ENCODE measurements at places on chromosomes 7 and 10.

GRCh38 chr10:47298715-47299114 lies 1.3 kb upstream of the GDF10 start:
- no peak for DNase-seq

GRCh38 chr7:64838691-64839090 lies 44.5 kb downstream of the ZNF138 start:
- no peak for DNase-seq

DNA sequence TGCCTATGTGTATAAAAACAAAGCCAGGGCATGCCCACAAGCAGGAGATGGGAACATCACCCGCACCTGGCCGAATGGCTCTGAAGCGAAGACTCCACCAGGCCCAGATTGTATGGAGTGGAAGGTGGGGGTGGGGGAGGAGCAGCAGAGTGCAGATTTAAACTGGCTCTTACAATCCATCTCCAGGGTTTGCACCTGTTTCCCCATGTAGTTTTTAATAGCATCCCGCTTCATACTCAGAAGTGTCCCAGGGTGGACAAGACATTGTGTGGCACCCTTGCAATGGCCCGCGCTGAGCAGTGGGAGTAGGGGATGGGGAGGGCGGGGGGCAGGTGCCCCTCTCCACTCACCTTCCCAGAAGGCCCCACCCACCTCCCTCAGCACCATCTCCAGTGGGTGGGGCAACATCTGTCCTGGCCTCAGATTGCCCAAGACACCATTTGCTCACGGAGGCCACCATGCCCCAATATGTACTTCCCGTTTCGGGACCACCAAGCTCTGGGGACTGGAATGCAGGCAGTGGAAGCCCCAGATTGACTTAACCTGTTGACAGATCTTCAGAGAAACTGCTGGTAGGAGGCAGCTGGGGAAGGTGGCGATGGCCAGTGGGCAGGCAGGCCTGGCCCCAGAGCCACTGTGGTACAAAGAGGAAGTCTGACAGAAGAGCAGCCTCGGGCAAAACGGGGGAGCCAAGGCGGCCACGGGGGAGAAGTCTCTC lies 23.0 kb downstream of the VSIR start:
- no peak for DNase-seq

GRCh38 chr7:41457832-41458437 lies 245.0 kb downstream of the INHBA start:
- no peak for DNase-seq

DNA sequence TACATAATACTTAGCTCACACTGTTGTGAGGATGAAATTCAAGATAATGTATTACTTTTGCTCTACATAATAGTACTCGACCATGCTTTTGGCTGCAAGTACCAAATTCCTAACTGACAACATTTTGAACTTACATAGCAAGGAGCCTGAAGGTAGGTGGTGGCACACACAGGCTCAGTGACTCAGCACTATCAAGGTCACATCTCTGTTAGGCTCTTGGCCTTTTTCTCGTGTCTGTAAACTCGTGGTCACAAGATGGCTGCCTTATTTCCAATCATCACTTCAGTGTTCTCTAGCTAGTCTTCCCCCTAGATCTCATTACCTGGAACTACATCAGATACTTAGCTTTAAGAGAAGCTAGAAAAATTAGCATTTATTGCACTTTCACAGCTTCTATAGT lies 61.4 kb upstream of the ABCB5 start:
- DNase-seq, result no peak

GRCh38 chr10:64271983-64272382 lies 750.8 kb downstream of the REEP3 start:
- no peak for DNase-seq

DNA sequence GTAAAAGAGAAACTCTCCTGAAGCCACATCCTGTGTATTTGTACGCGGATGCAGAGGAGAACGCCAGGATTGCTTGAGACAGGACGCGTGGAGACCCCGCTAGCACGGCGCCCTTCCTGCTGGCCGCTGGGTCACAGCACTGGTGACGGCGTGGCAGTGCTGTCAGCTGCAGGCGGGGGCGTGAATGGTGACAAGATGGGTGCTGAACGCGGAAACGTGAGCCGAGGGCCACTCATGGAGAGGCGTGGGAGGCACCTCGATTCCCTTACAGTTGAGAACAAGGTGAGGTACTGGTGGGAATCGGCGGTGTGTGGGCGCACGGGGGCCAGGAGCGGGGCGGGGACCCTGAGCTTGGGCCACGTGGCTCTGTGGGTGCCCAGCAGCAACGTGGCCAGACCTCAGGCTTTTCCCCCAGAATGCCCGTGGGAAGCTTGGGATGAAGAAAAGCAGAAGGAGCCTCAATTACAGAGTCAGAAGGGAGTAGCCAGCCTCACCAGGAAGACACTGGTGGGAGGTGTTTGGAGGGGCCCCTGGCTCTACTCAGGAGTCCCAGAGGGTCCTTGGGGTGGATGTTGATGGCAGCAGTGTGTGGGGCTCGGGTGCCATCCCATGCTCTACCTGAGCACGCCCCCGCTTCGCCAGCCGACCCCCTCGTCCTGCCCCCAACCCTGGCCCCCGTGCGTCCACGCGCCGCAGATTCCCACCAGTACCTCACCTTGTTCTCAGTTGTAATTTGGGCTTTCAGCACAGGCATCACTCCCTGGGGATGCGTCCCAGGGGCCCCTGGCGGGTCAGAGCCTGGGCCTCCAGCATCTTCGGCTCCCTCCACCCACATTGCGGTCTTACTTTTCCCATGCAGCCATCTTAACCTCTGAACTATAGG lies 208.4 kb upstream of the TCERG1L start:
- no peak for DNase-seq

DNA sequence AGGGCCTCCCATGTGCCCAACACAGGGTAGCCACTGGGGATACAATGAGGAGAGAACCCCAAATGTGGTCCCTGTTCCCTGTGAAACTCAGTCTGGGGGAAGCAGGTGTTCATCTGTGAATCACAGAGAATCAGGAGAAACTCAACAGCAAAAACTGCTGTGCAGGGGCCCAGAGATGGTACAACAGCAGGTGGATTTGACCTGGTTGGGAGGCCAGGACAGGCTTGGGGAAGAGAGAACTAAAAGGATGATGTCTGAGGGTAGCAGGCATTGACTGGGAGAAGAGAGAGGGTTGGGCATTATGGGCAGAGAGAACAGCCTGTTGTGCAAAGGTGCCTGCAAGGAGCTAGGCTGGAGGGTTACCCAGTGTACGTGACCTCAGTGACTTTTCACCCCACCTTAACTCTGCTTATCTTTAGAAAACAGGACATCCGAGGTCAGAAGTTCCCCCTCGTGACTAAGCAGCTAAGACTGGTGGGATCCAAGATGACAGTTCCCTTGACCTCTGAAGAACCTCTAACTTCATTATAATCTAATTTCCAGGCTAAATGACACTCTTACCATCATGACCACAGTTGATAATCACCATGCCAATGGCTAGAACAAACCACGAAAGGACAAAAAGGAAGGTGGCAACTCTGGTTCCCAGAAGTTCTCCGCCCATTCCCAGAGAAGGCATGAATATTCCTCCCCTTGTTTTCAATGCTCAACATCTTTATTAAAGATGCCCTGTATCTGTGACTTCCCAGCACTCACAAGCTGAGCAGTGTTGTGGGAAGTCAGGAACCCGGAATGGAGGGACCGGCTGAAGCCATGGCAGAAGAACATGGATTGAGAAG lies 5.1 kb upstream of the ADAMTS14 start:
- no peak for DNase-seq
